H9 (cell line): ENCODE measurements at places on chromosomes 1 and 21.

DNA sequence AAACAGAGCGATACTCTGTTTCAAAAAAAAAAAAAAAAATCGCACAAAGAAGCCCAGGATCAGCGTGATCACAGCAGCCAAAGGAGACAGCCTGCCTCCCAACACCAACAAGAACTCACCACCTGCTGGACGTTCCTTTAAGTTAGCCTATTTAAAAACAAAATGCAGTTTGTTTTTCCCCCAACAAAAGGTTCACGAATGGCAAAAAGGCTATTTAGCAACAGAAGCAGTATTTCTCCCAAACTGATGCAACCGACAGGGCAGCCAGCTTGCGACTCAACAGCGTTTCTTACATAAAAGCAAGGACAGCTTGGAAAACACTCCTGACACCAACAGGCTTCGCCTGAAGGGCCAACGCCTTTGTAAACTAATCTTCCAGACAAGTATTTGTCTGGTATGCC is 6.8 kb downstream of the SSU72 start:
- H3K27me3 ChIP-seq = no peaks in the 10 kb centered on the region
- peak overlapping the region; percentile 16 for H3K27ac ChIP-seq
- DNase-seq = no peak
- H3K4me1 ChIP-seq = no peaks in the 10 kb centered on the region
- no peak overlapping the region for H3K4me3 ChIP-seq
- H3K36me3 ChIP-seq = peaks cover 64% of the 10 kb centered on the region

DNA sequence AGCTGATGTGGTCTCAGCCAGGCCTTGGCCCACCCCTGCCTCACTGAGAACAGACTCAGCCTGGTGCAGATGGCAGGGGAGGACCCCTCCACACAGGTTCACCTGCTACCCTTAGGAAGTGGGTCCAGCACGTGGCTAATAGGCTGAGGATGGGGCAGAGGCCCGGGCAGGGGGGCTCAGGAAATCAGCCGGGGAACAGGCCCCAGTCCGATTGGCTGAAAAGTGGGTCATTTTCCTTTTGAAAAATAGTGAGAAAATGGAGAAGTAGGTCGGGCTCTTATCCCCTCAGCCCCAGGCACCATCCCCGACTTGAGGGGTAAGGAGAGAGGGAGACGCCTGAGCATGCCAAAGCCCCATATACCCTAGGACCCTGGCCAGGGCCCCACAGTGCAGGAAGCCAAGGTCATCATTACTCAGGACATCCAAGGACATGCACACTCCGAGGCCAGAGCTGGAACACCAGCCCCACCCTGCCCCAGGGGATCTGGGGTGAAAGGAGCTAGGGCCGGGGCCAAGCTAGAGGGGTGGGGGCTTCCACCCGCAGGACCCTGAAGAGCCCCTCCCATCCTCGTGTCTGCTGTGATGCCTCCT is 11.0 kb downstream of the DLGAP3 start:
- no peaks in the 10 kb centered on the region for H3K27me3 ChIP-seq
- peak overlapping the region; percentile 11; the same call in 1 of the 2 replicates for H3K4me3 ChIP-seq
- no peak for DNase-seq
- no peaks in the 10 kb centered on the region for H3K36me3 ChIP-seq

- no peak overlapping the region for H3K4me3 ChIP-seq
- H3K36me3 ChIP-seq = no peaks in the 10 kb centered on the region
- H3K4me1 ChIP-seq = no peaks in the 10 kb centered on the region
- no peak overlapping the region for H3K27ac ChIP-seq
- no peaks in the 10 kb centered on the region for H3K27me3 ChIP-seq
These were observed 26.8 kb upstream of the TNFRSF1B start for GRCh38 chr1:12140016-12140415.

- H3K4me1 ChIP-seq = peaks cover 4% of the 10 kb centered on the region; the same call in 1 of the 2 replicates
- H3K27me3 ChIP-seq = no peaks in the 10 kb centered on the region
- H3K4me3 ChIP-seq = no peak overlapping the region
- DNase-seq = peak; percentile 44
- no peak overlapping the region for H3K27ac ChIP-seq
These were observed 537.2 kb downstream of the NPHP4 start for GRCh38 chr1:5455056-5455455.

- H3K27me3 ChIP-seq = no peaks in the 10 kb centered on the region
- H3K36me3 ChIP-seq = no peaks in the 10 kb centered on the region
- no peaks in the 10 kb centered on the region for H3K4me1 ChIP-seq
- H3K27ac ChIP-seq = no peak overlapping the region
- no peak overlapping the region for H3K4me3 ChIP-seq
These were observed 12.0 kb downstream of the SYT11 start for GRCh38 chr1:155871390-155871789.

GRCh38 chr1:183697814-183698590 is 44.9 kb upstream of the APOBEC4 start:
- no peak overlapping the region for H3K27ac ChIP-seq
- H3K36me3 ChIP-seq = no peaks in the 10 kb centered on the region
- H3K4me3 ChIP-seq = no peak overlapping the region
- H3K27me3 ChIP-seq = no peaks in the 10 kb centered on the region
- H3K4me1 ChIP-seq = no peaks in the 10 kb centered on the region

DNA sequence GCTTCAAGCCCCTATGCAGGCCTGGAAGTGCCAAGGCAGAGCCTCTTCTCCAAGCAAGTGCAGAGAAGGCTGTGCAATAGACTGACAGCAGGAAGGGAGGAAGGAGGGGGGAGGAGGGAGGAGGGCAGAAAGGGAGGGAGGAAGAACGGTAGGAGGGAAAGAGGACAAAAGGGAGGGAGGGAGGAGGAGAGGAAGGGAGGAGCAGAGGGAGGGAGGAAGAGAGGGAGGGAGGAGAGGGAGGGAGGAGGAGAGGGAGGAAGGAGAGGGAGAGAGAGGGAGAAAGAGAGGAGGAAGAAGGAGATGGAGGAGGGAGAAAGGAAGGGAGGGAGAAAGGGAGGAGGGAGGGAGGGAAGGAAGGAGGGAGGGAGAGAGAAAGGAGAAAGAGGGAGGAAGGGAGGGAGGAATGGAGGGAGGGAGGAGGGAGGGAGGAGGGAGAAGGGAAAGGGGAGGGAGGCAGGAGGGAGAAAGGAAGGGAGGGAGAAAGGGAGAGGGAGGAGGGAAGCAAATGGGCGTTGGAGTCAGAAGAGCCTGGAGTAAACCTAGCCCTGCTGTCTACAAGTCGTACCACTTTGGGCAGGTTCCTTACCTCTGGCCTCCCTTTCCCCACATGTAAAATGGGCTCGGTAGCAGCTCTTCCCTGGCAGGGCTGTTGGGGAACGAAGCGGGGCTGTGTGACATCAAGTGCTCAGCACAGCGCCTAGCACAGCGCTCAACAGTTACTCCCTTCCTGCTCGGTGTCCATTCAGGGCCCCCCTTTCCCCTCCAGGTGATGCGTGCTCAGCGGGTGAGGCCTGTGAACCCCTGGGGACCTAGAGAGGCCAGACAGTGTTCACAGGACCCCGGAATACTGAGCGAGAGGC is 244.6 kb downstream of the NPHP4 start:
- no peaks in the 10 kb centered on the region for H3K27me3 ChIP-seq
- peaks cover 13% of the 10 kb centered on the region for H3K4me1 ChIP-seq
- peak; percentile 39 for DNase-seq
